ENCODE measurements at places on chromosomes 3 and 15.

- DNase-seq, result no peak
Measured at GRCh38 chr15:95302206-95302605, 1028.3 kb upstream of the NR2F2 start.

DNA sequence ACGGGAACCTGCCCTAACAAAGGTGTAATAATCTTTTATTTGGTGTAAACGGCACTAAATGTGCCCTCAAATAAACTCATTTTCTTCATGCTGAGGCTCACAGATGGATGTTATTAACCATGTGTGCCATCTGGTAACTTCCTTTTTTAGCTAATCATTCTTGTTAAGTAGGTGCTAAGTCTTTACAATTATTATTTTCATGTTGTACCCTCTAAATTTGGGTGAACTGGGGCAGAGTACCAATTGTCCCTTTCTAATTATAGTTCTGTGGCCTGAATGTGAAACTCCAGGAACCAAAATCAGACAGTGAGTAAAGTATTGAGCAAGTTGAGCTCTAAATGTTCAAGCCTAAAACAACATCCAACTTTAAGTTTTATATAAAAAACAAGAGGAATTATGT, 220.7 kb upstream of the CADM2 start:
- no peak for DNase-seq

- DNase-seq, result no peak
Measured at GRCh38 chr15:66922608-66923007, 142.8 kb upstream of the SMAD3 start.

GRCh38 chr3:112687211-112687610, 46.3 kb upstream of the CCDC80 start:
- DNase-seq, result no peak

DNA sequence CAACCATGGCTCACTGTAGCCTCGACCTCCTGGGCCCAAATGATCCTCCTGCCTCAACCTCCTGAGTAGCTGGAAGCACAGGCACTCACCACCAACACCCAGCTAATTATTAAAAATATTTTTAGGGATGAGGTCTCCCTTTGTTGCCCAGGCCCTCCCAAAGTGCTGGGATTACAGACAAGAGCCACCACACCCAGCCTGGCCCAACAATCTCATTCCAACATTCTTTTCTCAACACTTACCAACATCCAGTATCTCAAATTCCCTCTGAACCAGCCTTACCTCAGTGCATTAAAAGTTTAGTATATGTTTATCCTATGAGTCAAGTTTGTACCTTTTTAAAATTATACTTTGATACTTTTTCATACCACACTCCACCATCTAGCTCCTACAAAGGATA, 25.0 kb downstream of the ANXA2 start:
- no peak for DNase-seq

GRCh38 chr15:42088801-42089640, 5.3 kb downstream of the PLA2G4D start:
- no peak for DNase-seq

- no peak for DNase-seq
Measured at GRCh38 chr3:31968369-31968926, 12.6 kb downstream of the OSBPL10 start.

GRCh38 chr15:60408463-60408981, 10.7 kb upstream of the ANXA2 start:
- no peak for DNase-seq

DNA sequence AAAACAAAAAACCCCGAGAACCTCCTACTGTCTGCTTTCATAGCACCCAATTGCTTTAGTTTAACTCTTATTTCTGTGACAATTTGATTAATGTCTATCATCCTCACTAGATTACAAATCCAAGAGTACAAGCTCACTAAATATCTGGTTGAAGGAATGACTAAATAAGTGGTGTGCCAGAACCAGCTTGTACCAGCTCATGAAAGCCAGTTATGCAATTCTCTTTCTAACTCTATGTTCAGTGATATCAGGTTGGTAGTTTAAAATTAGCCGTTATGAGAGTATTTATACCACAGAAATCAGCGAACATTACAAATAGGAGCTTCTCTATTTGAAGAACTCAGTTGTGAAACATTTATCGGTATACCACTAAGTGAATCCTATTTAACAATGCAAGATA, 137.2 kb upstream of the MITF start:
- no peak for DNase-seq

DNA sequence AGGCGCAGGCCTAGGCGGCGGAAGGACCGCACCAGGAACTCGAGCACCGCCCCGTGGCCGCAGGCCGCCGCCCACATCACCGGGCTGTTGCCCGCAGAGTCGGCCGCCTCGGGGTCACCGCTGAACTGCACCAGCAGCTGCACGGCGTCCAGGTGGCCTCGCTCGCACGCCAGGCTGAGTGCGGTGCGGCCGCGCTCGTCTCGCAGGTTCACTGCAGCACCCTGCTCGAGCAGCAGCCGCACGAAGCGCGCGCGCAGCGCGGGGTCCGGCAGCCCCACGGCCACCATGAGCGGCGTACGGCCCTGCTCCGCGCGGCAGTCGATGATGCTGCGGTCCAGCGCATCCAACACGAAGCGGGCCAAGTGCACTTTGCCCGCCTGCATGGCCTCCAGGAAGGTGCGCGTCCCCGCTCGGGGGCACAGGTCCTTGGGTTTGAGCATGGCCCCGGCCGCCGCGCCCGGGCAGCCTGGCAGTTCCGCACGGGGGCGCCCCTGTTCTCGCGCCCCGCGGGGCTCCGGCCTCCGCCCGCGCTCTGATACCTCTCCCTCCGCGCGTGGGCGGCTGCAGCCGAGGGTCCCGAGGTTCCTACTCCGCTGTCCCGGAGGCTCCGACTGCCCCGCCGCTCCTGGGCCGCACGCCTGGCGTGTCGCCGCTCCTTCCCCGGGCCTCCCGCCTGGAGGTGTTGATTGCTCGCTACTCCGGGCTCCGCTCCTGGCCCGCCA, 556 bp downstream of the ANKRD63 start:
- DNase-seq, result no peak
